ENCODE measurements at places on chromosomes 16 and 17.
A peak's percentile ranks its signal among the peaks of the same experiment; 100 is the strongest.

- DNase-seq = peak; percentile 27
Measured at GRCh38 chr16:27080895-27081294, 14.2 kb downstream of the C16orf82 start.

DNA sequence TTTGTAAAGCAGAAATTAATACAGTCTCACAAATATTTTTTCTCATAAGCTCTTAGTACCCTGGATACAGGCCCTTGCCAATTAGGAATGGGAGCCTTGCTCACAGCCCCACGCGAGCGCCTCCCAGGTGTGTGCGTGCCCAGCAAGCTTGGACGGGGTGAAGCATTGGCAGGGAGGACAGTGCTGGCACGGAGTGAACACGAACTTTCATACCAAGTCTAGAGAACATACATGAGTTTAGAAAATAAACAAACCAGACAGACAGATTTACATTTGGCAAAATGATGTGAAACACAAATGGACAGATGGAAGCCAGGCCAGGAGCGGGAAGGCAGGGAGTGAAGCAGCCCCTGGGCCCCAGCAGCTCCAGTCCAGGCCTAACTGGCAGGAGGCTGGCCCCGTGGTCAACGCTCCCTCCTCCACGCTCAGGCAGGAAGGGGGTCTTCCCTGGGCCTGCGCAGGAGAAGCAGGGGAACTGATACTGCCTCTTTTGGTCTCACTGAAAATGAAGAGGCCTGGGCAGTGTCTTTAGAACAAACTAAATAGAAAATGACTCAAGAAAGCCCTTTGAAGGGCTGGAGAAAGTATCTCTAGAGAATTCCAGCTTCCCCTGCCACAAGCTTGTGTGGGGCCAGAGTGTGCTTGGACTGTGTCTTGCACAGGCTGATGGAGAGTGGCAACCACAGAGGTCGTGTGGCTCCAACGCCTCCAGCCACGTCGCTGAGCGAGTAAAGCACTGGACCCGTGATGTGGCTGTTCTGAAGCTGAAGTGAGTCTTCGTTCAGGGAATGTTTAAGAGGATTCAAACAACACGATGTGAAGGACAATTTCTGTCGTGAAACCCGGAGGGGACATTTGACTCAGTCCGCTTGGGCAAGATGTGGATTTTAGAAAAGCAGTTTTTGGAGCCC, 9.9 kb upstream of the FOXJ1 start:
- no peak for DNase-seq

- DNase-seq = no peak
Measured at GRCh38 chr17:41796121-41796895, 9.8 kb upstream of the JUP start.

- no peak for DNase-seq
Measured at GRCh38 chr16:628321-629061, 2.3 kb upstream of the WFIKKN1 start.

- no peak for DNase-seq
Measured at GRCh38 chr16:10646581-10647263, 48.0 kb downstream of the TEKT5 start.

DNA sequence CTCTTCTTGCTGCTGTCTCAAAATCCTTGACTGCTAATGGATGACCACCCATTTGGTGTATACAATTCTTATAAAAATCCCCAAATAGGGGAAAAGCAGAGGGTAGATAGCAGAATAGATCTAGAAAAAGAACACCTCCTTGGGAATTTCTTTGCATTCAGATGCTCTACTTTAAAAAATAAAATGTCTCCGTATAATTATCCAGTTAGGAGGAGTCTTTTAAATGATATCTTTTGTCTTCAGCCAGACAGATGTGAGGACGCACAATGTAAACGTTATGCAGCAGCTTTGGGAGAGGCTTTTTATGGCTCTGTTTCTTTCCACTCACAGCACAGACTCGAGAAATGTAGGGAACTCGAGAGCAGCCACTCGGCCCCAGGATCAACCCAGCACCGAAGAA, 300.2 kb downstream of the IRF8 start:
- DNase-seq = no peak

DNA sequence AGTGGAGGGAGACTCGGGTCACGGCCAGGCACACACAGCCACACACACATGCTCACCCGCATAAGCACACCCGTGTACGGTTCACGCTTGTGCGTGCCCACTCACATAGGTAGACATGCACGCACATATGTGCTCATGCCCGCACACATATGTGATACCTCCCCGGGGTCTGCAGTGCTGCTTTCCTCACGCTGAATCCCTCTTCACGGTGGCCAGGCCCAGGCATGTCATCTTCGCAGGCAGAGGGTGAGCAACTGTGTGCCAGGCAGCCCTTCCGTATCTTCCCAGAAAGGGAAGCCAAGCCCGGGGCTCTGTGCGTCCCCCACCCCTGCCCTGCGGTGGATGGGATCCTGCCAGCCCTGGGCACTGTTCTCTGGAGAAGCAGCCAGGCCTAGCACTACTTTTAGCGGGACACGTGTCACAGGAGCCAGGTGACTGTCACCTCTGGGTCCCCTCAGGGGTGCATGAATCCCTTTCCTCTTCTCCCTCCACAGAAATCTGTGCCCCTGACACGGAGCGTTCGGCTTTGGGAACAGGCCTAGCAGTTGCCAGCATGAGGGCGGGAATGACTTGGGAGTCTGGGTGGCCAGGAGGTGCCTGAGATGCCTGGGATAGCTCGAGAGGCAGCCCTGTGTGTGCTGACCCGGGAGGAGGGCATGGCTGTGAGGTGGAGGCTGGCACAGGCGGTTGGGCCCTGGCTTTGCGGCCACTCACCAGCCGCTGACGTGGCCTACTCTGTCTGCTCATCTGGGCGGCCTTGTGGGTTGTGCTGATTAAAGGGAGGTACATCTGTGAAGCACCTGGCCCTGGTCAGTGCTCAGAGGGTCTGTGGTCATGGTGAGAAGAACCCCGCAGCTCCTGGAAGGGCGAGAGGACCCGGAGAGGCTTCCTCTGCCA, 47.5 kb downstream of the BAIAP2 start:
- DNase-seq = no peak

DNA sequence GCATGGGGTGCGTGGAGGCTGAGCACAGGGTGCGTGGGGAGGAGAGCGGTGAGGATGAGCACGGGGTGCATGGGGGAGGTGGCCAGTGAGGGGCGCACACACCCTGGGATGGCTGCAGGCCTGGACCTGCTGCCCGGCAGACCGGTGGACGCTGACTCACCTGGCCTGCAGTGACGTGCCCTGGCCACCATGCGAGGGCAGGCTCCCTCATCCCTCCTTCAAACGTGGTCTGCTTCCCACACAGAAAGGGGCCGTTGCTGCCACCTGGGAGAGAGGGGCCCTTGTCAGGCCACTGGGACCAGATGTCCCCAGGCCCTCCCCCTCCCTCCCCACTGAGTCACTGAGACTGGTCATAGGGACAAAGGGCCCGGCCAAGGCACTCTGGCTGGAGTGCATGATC, 20.1 kb upstream of the APRT start:
- DNase-seq = no peak

GRCh38 chr16:55469821-55470532, 9.0 kb upstream of the MMP2 start:
- no peak for DNase-seq

GRCh38 chr16:10518479-10519041, 61.8 kb downstream of the EMP2 start:
- DNase-seq = no peak

DNA sequence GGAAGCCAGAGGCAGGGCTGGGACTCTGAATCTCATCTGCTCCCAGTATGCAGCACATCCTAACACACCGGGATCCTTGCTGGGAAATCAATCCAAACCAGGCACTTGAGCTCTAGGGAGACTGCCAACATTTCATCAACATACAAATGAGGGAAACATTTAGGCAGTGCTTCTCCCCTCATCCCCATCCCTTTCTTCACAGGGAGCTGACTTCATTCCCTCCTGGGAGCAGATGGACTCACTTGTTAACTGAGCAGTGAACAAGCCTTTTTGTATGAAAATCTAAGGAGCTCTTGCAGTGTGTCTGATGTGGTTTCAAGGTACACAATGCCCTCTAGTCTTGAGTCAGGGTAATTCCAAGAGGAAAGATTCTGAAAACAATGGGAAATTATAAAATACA, 96.3 kb downstream of the TMEM114 start:
- DNase-seq = no peak

GRCh38 chr17:57399690-57400089, 143.4 kb downstream of the MSI2 start:
- DNase-seq = no peak

- peak; percentile 79 for DNase-seq
Measured at GRCh38 chr17:37770631-37771518, 26.0 kb upstream of the HNF1B start.

GRCh38 chr17:69879576-69879975, 195.4 kb upstream of the KCNJ16 start:
- DNase-seq = no peak

DNA sequence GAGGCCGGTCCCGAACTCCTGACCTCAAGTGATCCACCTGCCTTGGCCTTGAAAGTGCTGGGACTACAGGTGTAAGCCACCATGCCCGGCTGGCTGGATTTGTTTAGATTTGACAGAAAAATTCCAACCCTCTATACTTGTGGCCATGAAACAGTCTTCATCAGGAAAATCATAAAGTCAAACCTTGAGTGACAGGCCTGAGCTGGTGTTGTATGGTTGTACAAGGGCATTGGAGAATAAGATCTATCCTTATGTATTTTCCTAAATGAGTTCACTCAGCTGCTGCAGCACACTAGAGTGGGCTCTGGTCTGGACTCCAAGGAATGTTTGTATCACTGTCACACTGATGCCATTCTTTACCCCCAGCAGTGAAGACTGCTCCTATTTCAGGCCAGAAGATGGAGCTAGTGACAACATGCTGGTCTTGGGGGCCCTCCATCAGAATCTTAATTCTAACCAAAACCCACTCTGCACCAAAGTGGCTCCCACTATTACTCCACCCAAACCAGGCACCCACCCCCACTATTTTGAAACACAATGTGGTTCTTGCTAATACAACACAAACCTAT, 27.4 kb downstream of the SNX11 start:
- peak; percentile 13 for DNase-seq

- no peak for DNase-seq
Measured at GRCh38 chr16:55222486-55222885, 101.5 kb upstream of the IRX6 start.

GRCh38 chr17:78034429-78035091, 76.1 kb downstream of the TNRC6C start:
- DNase-seq = no peak

GRCh38 chr17:68382582-68383085, 74.7 kb downstream of the WIPI1 start:
- DNase-seq = no peak

DNA sequence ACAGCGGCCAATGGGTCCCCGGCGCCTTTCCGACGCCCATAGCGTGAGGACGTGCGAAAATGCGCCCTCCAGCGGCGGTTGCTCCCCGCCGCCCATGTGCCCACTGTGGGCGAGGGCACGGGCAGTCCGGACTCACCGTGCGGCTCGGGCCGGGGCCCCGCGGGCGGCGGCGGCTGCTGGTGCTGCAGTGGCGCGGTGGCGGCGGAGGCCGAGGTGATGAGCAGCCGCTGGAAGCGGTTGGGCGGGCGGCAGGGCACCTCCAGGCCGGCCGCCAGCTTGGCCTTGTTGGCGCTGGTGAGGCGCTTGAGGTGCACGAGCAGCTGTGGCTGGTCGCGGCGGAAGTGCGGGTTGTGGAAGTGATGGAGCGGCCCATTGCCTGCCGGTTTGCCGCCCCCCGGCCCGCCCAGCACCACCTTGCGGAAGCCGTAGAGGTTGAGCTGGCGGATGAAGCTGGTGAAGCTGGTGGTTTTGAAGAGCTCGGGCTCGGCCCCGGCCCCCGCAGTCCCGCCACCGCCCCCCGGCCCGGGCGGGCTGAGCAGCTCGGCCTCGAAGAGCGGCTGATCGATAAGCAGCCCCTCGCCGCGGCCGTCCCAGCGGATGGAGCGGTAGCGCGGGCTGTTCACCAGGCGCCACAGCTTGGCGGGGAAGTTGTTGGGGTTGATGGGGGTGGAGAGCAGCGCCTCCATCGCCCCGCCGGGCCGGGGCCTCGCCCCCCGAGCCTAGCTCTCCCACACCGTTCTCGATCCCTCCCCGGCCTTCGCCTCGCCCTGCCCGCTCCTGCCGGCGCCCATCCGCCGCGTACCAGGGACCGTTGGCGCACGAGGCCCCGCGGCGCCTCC, at the start of gene HSF5:
HSF5 (minus strand) TSS at position 820 of the 839 bp plus-strand sequence; CDS start at position 686, 134 bp downstream.
- no peak for DNase-seq

DNA sequence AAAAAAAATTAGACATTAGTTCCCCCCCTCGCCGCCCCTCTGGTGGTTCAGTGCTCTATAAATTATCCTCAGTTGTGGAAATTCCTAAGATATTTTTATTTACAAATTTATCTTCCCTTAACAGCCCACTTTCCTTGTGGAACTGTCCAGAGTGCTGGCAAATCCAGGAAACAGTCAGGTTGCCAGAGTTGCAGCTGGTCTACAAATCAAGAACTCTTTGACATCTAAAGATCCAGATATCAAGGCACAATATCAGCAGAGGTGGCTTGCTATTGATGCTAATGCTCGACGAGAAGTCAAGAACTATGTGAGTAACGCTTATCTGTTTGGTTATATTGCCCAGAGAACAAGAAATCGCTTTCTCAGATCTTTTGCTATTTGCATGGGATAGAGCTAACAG, 2.9 kb downstream of the KPNB1 start:
- no peak for DNase-seq

GRCh38 chr17:8101721-8102120, 14.2 kb upstream of the ALOX12B start:
- no peak for DNase-seq

DNA sequence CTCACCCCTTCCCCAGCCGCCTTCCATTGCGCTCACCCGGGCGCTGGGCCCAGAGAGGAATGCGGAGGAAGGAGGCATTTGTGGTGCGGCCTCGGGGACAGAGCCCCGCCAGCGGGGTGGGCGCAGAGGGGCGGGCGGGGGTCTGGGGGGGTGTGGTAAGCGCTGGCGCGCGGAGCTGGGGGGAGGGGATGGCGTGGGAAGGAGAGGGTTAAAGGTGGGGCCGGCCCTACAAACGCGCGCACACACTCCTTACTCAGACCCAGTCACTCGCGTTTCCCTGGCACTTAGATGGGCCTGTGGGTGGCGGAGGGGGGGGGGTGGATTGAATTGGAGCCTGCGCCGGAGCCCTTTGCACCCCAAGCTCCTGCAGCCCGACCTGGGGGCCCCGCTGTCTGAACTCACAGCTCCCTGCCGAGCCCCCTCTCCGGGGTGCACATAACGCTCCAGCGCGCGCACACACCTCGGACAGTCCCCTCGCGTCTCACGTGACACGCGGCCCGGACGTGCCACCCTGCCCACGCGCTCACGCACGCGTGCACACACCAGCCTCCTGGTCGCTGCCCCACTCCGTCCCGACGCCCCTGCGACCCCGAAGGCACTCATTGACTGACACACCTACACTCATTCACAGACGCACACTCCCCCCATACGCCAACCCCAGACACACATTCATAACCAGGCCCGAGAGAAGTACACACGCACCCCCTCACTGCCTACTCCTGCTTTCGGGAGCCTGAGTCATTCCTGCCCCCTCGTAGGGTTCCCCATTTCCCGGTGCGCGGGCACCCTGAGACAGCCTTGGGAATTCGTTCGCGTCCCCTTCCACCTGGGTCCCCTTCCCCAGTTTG, 844 bp downstream of the TBKBP1 start:
- peak; percentile 86 for DNase-seq
